ENCODE measurements at places on chromosomes 13 and 19.

DNA sequence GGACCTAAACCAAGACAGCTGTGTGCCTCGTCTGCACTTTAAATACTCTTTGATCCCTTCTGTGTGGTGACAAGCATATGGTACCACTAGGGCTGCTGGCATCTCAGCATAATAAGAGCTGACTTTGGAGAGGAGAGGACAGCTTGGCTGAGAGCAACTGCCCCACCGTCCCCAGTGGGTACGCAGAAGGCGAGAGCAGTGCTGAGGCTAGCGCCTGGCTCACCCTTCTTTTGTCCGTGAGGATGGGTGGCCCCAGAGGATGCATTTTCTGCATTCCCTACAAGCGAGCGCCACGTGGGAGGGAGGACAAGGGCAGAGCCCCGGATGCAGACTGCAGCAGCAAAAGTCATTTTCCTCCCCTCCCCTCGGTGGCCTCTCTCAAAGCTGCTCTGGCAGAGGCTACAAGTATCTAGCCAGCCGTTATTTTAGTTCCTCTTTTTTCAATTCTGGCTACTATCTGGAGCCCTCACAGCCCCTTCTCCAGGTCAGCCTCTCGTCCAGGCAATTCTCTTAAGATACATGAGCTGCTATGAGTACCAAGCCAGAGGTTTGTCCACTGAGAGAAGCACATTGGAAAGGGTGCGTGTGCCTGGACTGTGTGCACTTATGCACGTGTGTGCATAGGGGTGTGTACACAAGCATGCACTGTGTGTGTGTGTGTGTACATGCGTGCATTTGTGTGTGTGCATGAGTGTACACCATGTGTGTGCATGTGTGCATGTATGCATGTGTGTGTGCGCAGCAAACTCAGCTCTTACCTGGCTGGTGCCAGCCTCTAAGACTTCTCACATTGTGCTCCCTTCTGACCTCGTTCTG, 51.3 kb downstream of the RAB20 start:
- DNase-seq: no peak

DNA sequence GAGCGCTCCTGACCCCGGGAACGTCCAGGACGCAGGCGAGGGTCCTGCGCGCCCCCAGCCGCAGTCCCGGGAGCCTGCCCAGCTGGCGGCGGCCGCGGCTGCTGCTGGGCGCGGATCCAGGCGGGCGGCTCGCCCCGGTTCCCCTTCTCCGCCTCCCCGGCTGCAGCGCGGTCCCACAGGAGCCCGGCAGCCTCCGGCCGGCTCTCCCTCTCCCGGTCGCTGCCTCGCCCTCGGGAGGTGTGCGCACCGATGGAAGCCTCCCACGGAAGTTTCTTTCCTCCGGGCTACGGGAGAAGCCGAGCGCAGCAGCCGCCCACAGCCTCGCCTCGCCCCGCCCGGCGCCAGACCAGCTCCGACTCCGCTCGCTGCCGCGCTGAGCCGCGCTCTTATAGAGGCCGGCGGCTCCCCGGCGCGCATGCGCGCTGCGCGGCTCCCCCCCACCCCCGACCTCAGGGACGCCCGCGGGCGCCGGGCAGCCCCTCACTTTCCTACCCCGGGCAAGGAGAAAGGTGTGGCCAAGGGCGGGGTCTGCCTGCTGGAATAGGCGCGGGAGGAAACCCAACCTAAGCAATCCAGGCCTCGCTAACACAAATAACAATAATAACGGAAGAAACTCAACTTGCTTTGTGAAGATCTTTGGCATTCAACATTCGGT, at the start of gene SHISA2:
Gene SHISA2, minus strand, starts transcription at position 360 of the 655 bp plus-strand sequence. CDS start 1,041 bp downstream, outside the sequence.
- peak; percentile 67 for DNase-seq

DNA sequence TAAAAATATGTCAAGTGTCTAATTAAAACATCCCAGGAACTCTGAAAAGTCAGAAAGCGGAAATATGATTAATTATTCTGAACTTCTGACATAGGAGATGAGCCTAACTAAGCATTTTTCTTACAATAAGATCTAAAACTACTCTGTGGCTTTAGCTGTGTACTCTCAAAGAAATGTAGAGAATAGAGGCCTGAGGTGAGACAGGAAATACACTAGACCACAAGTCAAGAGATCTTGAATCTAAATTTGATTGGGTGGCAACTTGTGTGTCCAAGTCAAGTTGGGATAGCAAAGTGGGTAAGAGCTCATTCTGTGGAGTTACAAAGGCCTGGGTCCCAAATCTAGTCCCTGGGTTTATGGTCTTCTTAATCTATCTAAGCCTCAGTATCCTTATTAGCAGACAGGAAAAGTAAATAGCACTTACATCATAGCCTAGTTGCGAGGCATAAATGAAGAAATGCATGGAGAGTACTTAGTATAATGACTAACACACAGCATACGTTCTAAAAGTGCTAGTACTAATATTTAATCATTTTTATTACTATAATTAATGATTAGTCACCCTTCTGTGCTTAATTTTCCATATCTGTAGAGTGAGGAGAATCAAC, 9.4 kb upstream of the LRRC63 start:
- no peak for DNase-seq

- DNase-seq: no peak
Observed at GRCh38 chr13:80339563-80339911, 1.4 kb downstream of the SPRY2 start.

GRCh38 chr19:1251330-1252220, 3.2 kb downstream of the MIDN start:
- DNase-seq: peak; percentile 38

- DNase-seq: no peak
Observed at GRCh38 chr19:48818234-48818820, 7.5 kb upstream of the BCAT2 start.

GRCh38 chr19:35216833-35217648, 11.5 kb downstream of the FAM187B start:
- no peak for DNase-seq

GRCh38 chr19:12792853-12793289, 1.6 kb downstream of the JUNB start:
- DNase-seq: no peak

DNA sequence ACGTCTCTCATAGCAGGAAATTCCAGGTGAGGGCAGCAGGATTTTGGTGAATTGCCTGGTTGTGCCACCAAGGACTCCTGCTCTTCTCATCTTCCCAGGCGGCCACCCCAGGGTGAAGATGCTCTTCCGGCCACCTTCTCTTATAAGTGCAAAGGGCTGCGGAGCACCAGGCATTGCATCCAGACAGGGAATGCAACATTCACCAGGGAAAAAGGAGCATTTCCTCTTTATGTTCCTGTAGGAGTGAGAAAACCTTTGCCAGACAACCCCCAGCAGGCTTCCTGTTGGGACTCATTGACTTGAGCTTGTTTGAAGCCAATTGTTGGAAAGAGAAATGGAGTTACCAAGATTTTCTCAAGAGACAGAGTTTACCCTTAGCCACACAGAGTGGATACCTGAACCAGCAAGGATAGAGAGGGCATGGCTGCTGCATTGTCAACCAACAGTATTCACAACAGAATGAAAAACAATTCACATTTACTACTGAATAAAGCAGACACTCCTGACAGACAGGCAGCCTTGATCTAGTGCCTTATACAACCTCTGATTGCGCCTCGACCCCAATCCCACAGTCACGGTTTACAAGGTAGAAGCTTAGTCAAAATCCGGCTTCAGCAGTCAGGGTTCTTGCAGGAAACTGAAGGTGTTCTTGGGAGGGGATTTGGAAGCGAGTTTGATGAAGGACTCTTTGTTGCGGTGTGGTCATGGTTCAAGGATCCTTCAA, 1.8 kb upstream of the ATP11A start:
- no peak for DNase-seq

DNA sequence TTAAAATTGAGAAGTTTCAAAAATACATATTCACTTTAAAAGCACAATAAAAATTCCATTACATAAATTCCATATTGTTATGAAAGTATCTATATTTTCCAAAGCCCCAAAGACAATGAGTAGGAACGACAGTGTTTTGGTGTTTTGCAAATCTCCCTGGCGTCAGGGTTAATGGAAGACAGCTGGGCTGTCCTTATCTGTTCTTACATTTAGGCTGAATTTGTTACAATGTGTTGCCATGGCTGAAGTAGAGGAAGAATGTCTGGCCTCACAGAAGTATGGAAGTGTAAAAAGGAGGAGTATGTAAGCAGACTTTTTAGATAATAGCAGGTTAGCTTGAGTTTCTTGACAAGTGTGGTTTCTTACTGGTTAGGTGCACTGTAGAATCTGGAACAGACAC, 124.4 kb upstream of the SPATA13 start:
- DNase-seq: no peak

GRCh38 chr13:21076253-21076652, 14.9 kb upstream of the LATS2 start:
- no peak for DNase-seq

DNA sequence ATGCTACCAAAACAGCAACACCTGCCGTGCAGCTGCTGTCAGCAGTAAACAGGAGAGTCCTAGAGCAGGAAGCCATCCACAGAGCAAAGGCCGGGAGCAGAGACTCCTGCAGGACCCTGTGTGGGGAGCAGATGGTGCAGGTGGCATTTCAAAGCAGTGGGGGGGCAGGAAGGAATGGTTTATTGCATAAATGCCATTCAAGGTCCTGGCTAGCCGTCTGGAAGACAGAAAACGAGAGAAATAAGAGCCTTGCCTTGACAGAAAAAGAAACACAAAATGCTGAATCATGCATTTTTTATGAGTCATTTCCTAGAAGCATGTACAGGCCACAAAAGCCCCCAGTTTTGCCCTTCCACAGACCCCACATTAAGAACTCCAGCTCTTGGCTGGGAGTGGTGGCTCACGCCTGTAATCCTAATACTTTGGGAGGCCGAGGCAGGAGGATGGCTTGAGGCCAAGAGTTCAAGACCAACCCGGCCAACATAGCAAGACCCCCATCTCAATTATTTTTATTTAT, 5.4 kb downstream of the RSPH6A start:
- no peak for DNase-seq

DNA sequence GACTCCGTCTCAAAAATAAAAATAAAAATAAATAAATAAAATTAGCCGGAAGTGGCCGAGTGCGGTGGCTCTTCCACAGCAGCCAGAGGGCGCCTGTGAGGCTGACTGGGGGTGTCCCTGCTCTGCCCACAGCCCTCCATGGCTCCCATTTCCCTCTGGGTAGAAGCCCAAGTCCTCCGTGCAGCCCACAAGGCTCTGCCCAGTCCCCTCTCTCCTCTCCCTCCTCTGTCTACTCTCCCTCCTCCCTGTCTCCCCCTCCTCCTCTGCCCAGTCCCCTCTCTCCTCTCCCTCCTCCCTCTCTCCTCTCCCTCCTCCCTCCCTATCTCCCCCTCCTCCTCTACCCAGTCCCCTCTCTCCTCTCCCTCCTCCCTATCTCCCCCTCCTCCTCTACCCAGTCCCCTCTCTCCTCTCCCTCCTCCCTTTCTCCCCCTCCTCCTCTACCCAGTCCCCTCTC, 20.4 kb downstream of the MISP start:
- peak; percentile 53 for DNase-seq

DNA sequence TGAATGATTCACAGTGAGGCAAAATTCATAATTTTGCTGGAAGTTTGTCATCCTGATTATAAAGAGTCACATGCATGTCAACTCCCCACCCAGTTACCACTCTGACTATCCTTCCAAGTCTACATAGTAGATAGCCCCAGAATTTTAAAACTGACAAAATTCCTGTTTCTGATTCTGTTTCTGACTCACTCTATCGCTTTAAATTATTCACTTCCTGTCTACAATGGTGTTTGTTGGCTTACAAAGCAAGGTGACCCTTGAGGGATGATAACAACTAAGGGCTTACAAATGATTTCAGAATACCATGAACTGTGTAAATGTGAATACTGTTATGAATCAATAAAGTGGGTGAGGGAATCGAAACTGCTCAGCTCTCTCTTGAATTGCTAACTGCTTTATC, 98.7 kb upstream of the KL start:
- DNase-seq: no peak

DNA sequence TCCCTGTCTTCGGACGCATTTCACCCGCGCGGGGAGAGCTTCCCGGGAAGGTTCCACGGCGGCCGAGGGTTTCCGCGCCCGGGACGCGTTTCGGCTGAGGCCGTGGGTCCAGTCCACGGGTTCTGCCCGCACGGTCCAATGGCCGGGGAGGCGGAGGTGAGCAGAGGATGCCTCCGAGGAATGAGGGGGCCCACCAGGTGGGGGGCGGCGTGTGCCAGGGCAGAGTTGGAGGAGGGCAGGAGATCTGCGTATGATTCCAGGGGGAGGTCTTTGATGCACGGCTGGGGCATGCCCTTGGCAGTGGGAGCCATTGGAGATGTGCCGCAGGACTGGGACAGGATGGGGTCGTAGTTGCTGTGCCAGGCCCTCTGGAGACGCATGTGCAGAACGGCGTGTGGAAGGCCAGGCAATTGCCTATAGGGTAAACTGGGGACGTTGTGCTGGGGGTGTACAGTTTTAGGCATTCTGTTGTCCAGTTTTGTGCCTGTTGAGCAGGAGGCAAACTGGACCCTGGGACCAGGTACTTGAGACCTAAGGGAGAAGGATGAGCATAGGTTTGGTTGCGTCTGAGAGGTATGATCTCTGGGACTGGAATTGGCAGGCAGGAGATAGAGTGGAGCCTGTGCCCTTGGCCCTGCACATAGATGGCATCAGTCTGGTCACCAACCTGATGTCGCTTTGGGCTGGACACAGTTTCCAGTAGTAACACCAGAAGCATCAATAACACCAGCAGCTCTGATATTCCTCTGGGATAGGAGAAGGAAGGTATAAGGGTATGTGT, 751 bp downstream of the ZNF584 start:
- no peak for DNase-seq

GRCh38 chr13:95199896-95200295, 101.4 kb downstream of the ABCC4 start:
- no peak for DNase-seq

DNA sequence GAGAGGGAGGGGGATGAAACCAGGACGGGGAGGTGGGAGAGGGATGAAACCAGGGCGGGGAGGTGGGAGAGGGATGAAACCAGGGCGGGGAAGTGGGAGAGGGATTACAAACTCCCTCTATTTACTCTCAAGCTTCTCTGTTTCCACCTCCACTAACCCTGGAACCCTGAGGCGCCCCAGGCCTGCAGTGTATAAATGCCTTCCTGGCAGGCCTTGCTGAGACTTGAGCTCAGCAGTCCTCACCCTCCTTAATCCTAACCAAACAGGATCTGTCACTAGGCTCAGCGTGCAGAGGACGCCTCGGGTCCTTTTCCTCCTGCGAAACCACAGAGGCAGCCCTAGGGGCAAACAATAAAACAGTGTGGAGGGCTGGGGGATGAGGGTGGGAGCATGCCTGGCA, 32.1 kb upstream of the OR1M1 start:
- DNase-seq: no peak

DNA sequence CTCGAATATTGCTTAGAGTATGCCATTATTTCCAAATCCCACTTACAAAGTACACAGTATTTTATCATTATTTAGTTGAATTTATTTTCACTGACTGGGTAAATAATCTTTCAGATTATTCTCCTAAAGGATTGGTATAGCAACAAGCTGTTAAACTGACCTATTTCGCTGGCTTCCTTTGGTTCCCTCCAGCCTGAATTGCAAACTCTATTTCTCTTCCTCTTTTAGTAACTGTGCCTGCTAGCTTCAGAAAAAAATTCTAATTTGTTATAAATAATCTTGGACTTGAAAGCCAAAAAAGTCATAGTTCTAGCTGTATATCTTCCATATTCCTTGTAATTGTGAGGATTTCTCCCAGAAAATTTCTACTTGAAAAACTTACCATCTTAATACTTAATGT, 15.0 kb upstream of the CCNA1 start:
- no peak for DNase-seq

GRCh38 chr19:56098731-56099568, 22.1 kb downstream of the ZNF787 start:
- no peak for DNase-seq
